ENCODE measurements at places on chromosomes 11 and 22.
A peak's percentile ranks its signal among the peaks of the same experiment; 100 is the strongest.

- DNase-seq, result peak; percentile 14
Measured at GRCh38 chr22:44586999-44587736, 89.1 kb upstream of the RTL6 start.

DNA sequence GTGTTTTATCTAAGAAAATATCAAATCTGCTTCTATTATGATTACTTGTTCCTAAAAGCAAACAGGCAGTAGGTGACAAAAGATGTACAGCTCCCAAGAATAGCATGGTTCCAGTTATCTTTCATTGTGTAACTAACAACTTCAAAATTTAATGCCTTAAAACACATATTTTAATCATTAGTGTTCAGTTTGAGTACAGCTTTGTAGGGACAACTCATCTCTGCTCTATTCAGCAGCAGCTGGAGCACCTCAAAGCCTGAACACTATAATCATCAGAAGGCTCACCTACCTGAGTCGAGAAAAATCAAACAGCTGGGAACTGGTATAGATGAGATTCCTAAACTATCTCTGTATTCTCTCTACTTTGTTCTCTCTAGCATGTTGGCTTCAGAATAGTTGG, 24.3 kb upstream of the OR5B12 start:
- no peak for DNase-seq

GRCh38 chr11:119103793-119104192, 2.1 kb upstream of the DPAGT1 start:
- no peak for DNase-seq

DNA sequence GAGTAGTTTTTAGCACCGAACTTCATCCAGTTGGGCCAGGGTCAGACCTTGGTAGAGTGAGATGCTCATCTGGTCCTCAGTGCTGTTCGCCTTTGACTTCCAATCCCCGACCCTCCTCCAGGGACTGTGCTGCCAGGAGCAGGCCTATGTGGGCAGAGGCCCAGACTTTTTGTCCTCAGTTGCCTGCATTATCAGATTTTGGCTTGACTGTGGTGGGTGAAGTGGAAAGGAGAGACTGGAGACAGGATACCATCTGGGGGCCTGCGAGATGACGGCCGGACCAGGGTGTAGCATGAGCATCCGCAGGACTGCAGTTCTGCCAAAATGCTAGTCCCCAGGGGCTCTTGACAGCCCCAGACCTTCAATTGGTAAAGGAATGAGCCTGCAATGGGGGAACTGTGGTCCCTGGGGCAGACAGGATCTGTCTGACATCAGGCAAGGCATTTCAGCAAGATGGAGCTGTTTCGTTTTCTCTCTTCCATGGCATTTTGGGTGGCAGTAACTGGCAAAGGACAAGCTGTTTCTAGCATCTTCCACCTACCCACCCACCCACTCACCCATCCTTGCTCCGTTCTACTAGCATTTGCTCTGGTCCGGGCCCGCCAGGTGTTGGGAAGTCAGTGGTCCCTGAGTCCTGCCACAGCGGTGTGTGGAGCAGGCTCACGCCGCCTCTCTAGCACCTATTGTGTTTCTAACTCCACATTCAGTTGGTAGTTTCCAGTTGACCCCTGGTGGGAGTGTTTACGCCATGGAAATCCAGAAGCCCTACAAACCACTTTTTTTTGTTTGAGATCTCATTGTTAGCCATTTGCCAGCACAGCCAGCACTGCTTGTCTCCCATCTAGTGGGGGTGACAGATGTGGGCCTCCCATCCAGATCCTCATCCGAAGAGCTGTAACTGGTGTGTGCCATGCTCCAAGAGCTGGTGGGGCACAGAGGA, 53.5 kb downstream of the OTOG start:
- peak; percentile 55 for DNase-seq

DNA sequence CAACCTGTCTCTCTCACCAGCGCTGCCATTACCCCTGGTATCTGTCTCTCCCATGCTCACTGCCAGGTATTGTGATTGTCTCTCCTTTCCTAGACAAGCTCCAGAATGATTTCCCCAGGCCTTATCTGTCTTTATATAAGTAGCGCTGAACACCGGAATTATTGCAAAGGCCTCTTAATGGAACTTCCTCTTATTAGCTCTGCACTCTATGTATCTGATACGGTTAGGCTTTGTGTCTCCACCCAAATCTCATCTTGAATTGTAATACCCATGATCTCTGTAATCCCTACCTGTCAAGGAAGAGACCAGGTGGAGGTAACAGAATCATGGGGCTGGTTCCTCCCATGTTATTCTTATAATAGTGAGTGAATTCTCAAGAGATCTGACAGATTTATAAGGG, 39.3 kb downstream of the DDI1 start:
- DNase-seq, result no peak

- peak; percentile 38 for DNase-seq
Measured at GRCh38 chr11:109040303-109040702, 375.4 kb downstream of the DDX10 start.

- peak; percentile 82 for DNase-seq
Measured at GRCh38 chr11:45771566-45772448, 33.1 kb upstream of the SLC35C1 start.

GRCh38 chr22:45162531-45162930, 1.2 kb upstream of the NUP50 start:
- DNase-seq, result no peak

- peak; percentile 76 for DNase-seq
Measured at GRCh38 chr11:64060861-64061444, 25.2 kb downstream of the FLRT1 start.

DNA sequence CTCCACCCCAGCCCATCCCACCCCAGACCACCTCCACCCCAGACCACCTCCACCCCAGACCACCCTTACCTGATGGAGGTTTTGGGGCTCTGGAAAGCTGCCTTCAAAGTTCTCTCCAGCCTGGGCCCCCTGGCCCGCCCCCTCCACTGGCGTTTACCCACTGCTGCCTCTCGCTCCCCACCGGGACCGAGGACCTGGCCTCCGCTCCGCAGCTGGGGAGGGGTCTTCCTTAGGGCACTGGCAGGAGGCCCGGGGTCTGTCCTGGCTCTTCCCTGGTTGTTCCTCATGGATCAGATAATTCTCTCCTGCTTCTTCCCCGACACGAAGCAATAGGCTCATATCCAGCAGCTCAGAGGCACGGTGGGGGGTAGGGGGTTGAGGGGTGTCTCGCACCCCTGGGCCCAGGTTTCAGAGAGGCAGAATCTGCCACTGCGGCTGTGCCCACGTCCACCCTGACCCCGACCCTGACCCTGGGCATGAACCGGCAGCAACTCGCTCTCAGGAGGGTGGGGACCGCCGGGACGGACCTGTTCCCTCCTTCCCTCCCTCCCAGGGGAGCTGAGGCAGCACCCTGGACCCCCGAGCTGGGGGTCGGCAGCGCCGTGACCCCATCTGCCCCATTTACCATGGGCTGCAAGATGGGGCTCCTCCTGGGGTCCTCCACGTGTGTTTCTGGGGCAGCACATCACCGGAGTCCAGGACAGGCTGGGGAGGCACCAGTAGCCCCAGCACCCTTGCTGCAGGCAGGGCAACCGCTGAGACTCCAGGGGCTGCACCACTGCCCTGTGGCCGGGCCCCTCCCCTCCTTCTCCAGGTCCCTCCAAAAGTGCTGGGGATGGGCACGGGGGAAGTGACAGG, 12.9 kb downstream of the KRTAP5-5 start:
- no peak for DNase-seq

DNA sequence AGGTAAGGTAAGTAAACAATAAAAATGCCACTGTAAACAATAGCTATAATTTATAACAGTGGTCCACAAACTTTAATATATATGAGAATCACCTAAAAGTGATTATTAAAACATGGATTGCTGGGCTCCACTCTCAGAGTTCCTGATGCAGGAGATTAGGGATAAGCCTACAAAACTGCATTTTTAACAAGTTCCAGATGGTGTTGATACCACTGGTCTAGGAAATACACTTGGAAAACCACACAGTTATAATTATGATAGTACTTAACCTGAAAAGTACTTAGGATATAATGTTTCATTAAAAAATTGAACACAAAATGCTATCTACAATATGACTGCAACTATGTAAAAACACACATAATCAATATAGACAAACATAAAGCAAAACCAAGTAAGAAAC, 20.4 kb downstream of the FCHSD2 start:
- no peak for DNase-seq

DNA sequence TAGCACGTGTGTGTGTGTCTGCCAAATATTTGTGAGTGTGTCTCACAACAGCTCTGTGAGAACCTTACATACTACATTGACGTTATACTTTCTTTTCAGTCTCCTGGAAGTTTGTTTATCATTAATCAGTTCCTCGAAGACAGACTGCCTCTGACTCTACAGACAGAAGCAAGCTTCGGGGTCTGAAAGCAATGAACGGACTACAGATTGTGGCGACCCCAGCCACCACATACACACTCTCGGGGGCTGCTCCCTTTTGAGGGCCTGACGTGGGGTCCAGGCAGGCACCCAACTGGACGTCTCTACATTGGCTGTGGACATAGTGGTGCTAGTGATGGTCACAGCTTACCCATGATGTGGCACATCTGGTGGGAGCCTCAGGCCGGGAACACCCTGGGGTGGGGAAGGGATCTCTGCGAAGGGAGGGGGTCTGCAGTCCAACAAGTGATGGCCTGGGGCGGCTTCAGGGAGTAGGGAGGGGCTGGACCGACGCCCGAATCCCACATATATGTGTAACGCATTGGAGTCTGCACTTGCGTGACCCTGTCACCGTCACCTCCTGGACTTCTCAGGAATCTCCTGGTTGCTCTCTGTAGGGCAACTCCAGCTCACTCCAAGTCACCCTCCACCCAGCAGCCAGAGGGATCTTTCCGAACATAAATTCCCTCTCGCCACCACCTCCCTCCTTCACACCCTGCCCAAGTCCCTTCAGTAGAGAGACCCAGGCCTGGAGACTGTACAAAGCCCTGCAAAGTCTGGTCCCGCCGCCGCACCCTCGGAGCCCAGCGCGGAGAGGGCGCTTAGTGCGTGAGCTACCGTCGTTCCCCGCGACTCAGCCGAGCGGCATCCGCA, 30.4 kb upstream of the TRIM29 start:
- DNase-seq, result no peak

DNA sequence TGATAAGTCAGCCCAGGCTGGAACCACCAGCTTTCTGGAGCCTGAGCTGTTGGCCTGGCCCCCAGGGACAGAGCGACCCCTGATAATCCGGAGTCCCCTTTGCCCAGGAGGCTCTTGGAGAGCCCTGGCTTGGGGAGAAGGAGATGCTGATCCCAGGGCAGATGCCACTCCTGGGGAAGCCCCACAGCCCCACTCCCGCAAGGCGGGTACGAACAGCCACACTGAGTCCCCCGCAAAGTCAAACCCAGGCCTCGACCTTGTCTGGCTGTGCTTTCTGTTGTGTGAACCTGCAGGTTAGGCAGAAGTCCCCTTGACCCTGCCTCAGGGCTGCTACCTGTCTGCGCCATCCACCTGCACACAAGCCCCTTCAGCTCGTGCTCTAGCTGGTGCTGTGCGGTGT, 108.0 kb downstream of the KCNQ1OT1 start:
- no peak for DNase-seq

DNA sequence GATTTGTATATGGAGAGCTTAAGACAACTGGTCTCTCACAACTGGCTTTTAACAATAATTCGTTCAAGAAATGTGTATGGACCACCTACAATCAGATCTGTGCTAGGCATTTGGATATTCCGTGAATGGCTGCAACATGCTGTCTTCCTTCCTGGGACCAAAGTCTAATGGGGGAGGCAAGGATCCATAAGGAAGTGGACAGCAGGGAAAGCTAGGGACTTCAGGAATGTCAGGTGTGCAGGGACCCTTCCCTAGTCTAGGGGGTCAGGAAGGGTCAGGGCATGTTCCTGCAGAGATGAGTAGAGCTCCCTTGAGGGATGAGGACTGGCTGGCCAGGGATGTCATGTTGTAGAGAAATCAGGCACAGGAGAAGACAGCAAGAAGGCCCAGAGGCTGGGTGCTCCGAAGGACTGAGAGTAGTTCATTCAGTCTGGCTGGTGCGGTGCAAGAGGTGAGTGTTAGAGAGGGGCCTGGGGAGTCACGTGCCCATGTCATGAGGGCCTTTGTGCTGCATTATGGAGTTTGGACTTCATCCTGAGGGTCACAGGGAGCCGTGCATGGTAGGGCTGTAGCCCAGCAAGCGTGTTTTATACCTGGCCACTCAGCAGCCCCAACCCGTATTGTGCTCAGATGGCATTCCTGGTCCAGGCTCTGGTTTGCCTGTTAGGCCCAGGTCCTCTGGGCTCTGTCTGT, 8.5 kb upstream of the NECTIN1 start:
- DNase-seq, result no peak

GRCh38 chr11:2237457-2238238, 32.7 kb downstream of the ASCL2 start:
- DNase-seq, result no peak

DNA sequence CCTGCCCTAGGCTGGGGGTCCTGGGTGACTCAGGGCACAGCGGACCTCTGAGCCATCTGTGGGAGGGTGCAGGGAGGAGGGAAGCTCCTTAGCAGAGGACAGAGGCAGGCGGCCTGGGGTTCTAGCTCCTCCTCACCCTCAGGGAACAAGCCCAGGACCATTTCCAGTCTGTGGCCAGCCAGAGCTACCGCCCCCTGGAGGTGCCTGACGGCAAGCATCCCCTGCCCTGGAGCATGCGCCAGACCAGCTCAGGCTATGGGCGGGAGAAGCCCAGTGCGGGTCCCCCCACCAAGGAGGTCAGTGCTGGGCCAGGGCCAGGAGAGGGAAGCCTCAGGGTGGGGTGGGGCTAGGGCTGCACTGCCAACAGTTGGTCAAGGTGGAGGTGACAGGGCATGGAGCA, 26.0 kb upstream of the LRRC10B start:
- DNase-seq, result no peak

DNA sequence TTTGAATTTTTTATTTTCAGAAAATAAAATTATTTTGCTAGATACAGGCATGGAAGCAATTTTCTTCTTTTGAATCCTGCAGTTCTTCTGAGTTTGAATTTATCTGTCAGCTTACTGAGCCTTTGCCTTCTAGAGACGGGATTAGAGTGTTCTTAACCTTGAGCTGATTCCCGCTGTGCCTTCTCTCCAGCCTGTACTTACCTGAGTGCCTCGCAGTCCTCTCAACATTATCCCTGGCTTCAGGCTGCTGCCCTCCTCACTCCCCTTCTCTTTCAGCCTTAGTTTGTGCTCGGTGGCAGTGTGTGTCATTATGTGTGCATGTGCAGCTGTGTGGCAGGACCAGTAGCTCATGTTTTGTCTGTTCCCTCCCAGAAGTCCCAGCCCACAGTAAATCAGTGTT, 24.3 kb downstream of the OSBP2 start:
- DNase-seq, result no peak

DNA sequence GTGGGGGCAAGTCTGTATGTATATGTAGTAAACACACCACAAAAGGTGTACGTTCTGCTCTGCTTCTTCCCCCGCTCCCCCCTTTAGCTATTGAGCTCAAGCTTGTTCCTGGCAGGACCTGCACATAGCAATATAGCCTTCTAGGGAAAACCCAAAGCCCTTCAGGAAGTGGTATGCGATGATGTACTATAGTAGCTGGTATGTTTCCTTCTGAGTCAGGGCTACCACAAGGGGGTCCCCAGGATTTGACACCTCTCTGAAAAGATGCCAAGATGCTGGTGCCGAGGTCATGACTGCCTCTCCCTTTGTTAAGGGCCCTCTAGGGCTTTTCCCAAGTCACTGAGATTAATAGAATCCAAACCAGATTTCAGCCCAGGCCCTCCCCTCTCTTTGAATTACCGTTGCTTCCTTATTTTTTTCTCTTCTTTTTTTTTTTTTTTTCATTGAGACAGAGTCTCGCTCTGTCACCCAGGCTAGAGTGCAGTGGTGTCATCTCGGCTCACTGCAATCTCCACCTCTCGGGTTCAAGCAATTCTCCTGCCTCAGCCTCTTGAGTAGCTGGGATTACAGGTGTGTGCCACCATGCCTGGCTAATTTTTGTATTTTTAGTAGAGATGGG, 268.4 kb downstream of the ETS1 start:
- DNase-seq, result no peak

GRCh38 chr11:69480547-69481392, 693 bp upstream of the LINC01488 start:
- no peak for DNase-seq
